ENCODE measurements at places on chromosomes 6 and 20.

DNA sequence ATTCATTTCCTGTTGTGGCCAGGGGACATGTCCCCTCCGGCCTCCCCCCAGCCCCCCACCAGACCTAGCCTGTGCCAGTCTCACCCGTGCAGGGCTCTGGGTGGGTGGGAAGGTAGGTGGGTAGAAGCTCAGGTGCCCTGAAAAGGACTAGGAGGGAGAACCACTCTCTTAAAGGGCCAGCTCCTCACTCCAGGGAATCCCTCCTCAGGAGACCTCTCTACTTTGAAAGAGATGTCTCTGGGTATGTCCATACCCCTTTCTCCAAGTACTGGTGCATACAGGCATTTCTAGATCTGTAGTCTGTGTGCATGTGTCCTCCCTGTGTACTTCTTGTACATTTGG is 60.8 kb upstream of the EPB41L1 start:
- no peaks in the 10 kb centered on the region for H3K27me3 ChIP-seq
- no peaks in the 10 kb centered on the region for H3K36me3 ChIP-seq
- DNase-seq: no peak
- peak overlapping the region; percentile 87 for H3K4me3 ChIP-seq
- H3K27ac ChIP-seq: peak overlapping the region; percentile 73

DNA sequence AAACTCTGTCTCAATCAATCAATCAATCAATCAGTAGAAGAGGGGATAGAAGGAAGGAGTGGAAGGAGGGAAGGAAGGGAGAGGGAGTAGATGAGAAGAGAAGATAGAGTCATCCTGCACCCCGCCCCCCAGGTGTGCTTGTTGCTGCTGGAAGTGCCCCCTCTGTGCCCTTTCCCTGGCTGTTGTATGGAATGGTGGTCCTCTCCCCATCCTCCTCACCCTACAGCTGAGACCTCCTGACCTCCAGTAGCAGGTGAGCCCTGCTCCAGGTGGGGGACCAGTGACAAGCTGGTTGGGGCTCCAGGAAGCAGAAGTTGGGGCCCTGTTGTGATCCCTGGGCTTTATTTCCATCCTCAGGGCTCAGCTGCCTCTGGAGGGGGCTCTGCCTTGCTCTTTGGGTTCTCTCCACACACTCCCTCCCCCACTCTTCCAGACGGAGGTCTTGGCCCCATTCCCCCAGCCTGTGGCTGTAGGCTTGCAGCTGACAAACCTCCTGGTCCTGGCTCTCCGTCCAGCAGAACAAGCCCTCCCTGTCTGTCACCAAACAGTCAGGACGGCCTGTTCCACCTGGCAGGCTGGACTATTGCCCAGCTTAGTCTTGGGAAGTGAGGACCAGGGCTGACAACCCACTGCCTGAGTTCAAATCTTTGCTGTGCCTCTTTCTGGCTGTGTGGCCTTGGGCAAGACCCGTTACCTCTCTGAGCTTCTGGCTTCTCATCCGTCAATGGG is 26.0 kb upstream of the SCRT2 start:
- H3K27me3 ChIP-seq: no peaks in the 10 kb centered on the region
- H3K4me3 ChIP-seq: no peak overlapping the region
- H3K36me3 ChIP-seq: no peaks in the 10 kb centered on the region
- DNase-seq: no peak

DNA sequence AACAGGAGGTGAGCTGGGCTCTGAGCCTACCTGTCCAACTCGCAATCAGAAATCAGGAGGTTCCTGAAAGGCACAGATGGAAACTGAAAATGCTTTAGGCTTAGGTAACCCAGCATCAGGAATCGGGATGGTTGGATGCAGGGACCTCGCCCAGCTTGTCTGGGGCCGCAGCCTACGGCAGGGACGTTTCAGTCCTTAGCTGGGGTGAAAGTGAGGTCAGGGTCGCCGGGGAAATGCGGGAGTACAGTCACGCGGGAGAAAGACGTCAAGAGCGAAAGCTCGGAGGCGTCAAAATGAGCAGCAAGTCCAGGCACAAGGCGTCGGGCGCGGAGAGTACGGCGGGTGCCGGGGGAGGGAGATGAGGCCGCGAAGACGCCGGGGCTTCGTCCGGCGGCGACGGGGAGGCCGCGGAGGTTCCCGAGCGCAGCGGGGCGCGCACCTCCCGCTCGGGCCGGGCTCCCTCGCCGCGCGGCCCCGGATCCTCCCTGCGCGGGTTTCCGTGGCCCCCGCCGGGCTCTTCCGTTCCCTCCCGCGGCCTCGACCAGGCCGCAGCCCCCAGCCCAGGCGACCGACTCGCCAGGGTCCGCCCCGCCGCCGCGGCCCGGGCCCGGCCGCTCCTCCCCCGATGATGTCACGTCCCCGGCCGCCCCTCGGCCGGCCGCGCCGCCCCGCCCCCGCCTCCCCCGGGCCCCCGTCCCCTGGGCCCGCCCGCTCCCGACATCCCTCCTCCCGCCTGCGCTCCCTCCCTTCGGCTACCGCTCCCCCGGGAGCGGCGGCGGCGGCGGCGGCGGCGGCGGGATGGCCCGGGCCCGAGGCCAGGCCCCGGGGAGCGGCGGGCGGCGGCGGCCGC is at the start of gene EBF4:
Gene EBF4 (plus strand): TSS at position 745 of the 850 bp plus-strand sequence. CDS start 866 bp downstream, outside the sequence.
- H3K4me1 ChIP-seq: peaks cover 3% of the 10 kb centered on the region
- no peaks in the 10 kb centered on the region for H3K36me3 ChIP-seq
- H3K4me3 ChIP-seq: peak within 1 kb of the TSS; percentile 83

DNA sequence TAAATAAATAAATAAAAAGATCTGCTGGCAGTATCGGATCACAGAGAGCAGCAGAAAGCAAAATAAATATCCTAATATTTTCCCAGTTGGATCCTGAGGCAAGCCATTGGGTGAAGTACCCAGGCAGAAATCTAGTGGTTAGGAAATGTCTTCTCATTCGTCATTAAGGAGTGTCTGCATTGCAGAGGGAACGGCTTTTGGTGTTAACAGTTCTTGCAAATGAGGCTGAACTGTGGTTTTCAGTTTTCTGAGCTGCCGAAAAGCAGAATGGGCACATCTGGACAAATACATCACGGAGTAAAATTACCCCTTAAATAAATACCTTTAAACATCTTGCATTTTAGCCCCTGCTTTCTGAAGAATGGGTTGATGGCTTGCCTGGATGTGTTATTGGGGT is 82.3 kb upstream of the MPC1 start:
- H3K27ac ChIP-seq: no peak overlapping the region
- no peak overlapping the region for H3K4me3 ChIP-seq
- peaks cover 24% of the 10 kb centered on the region for H3K4me1 ChIP-seq
- H3K27me3 ChIP-seq: no peaks in the 10 kb centered on the region
- DNase-seq: no peak
- H3K36me3 ChIP-seq: no peaks in the 10 kb centered on the region

DNA sequence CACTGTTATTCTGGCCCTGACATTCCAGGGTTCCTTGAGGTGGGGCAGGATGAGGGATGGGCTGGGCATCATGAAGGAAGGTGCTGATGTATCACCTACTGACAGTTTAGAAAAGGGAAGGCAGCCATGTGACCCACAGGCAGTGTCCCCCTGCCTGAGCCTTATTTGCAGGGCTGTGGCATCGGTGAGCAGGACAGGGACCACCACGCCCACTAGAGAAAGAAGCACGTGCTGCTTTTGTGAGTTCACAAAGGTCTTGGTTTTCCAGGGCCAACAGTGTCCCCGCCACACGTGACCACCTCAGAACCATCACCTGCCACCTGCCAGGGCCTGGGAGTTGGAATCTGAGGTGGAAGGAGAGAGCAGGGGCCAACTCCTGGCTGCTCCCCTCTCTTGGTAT is 43.5 kb upstream of the SCRT2 start:
- no peak overlapping the region for H3K4me3 ChIP-seq
- no peaks in the 10 kb centered on the region for H3K36me3 ChIP-seq
- no peaks in the 10 kb centered on the region for H3K27me3 ChIP-seq
- no peak overlapping the region for H3K27ac ChIP-seq

DNA sequence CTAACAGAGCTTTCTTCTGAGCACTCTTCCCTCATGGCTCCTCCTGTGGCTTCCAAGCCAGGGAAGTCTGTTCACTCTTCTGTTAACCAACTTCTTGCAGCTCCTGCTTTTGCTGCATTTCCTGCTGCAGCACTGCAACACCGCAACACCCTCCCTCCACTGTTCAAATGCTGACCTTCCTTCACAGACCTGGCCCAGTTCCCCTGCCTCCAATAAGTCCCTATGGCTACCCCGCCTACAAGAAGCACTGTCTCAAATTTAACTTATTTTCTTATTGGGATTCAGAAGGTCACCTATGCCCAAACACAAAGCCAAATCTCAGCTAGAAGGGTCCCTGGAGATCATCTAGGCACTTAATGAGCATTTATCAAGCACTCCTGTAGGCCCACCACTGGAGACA is 44.6 kb downstream of the ELMO2 start:
- H3K27ac ChIP-seq: no peak overlapping the region
- DNase-seq: no peak
- H3K27me3 ChIP-seq: no peaks in the 10 kb centered on the region
- H3K4me3 ChIP-seq: no peak overlapping the region
- H3K4me1 ChIP-seq: peaks cover 17% of the 10 kb centered on the region

DNA sequence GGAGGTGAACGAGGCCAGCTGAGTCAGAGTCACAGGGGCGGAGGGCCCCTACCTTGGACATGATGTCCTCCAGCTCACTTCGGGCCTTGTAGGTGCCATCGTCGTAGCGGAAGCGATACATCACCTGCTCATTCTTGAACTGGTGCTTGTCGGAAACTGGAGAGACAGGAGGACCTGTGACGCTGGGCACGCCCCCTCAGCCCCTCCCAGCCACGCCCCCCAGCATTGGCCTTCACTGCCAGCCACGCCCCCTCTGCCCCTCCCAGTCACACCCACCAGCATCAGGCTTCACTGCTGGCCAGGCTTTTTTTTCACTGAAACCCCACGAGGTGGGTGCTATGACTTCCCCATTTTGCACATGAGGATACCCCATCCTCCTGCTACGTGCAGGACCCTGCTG is 148.2 kb downstream of the PREX1 start:
- peaks cover 16% of the 10 kb centered on the region for H3K4me1 ChIP-seq
- no peak for DNase-seq
- no peaks in the 10 kb centered on the region for H3K27me3 ChIP-seq

GRCh38 chr20:41017448-41018042 is 11.1 kb upstream of the TOP1 start:
- no peak overlapping the region for H3K4me3 ChIP-seq
- DNase-seq: no peak
- no peaks in the 10 kb centered on the region for H3K36me3 ChIP-seq
- H3K4me1 ChIP-seq: peaks cover 6% of the 10 kb centered on the region
- H3K27ac ChIP-seq: no peak overlapping the region

- no peak for DNase-seq
- no peak overlapping the region for H3K4me3 ChIP-seq
- peaks cover 61% of the 10 kb centered on the region for H3K4me1 ChIP-seq
- H3K27me3 ChIP-seq: no peaks in the 10 kb centered on the region
- no peaks in the 10 kb centered on the region for H3K36me3 ChIP-seq
- peak overlapping the region; percentile 84 for H3K27ac ChIP-seq
These were observed 15.7 kb downstream of the ADTRP start for GRCh38 chr6:11762794-11763459.

GRCh38 chr20:59696476-59696875 is 92.1 kb downstream of the PHACTR3 start:
- no peaks in the 10 kb centered on the region for H3K4me1 ChIP-seq
- H3K27ac ChIP-seq: no peak overlapping the region
- no peaks in the 10 kb centered on the region for H3K27me3 ChIP-seq

GRCh38 chr6:36210886-36211595 is 14.5 kb downstream of the BRPF3 start:
- H3K4me3 ChIP-seq: no peak overlapping the region
- H3K4me1 ChIP-seq: no peaks in the 10 kb centered on the region
- no peak for DNase-seq

GRCh38 chr6:166251655-166252054 is 56.5 kb downstream of the PRR18 start:
- H3K4me1 ChIP-seq: peaks cover 12% of the 10 kb centered on the region
- no peaks in the 10 kb centered on the region for H3K27me3 ChIP-seq
- DNase-seq: no peak

DNA sequence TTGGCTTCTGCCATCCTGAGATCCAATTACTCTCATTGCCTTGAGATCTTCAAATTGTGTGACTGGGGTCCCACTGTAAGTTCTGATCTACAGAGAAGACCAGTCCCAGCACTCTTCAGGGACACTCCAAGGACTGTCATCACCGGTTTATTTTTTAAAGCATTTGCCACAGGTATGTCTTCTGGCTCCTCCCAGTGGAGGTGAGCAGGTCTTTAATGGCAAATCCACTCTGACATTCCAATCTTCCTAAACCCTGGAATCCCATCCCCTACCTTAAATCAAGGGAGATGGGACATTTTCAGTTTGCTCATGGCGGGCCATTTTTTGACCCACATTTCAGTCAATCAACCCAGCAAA is 35.2 kb upstream of the IYD start:
- H3K36me3 ChIP-seq: no peaks in the 10 kb centered on the region
- H3K4me1 ChIP-seq: no peaks in the 10 kb centered on the region
- no peak overlapping the region for H3K27ac ChIP-seq
- no peak for DNase-seq
- no peaks in the 10 kb centered on the region for H3K27me3 ChIP-seq

GRCh38 chr6:4727671-4728435 is 48.4 kb upstream of the CDYL start:
- no peaks in the 10 kb centered on the region for H3K36me3 ChIP-seq
- no peaks in the 10 kb centered on the region for H3K27me3 ChIP-seq
- H3K27ac ChIP-seq: no peak overlapping the region
- DNase-seq: no peak

- DNase-seq: no peak
- peak overlapping the region; percentile 58 for H3K27ac ChIP-seq
- H3K36me3 ChIP-seq: no peaks in the 10 kb centered on the region
- H3K4me1 ChIP-seq: peaks cover 3% of the 10 kb centered on the region
These were observed 828 bp downstream of the ADGRB3 start for GRCh38 chr6:68635706-68636513.

DNA sequence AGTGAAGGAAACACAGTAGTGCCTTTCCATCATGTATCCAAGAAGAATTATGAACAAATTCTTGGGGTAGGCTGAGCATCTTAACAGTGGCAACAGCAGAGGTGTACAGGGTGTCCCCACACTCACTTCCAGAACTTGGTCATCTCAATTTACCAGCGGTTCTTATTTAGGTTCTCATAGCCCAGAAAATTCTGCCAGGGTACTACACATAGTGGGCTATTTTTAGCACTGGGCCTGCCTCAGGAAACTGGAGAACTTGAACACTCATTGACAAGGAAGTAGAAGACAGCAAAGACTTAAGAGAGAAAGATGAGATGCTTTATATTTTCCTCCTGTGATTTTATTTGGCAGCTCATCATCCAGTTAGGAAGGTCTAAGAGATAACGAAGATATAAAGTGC is 71.8 kb upstream of the PHIP start:
- H3K27me3 ChIP-seq: no peaks in the 10 kb centered on the region
- no peak for DNase-seq
- H3K36me3 ChIP-seq: no peaks in the 10 kb centered on the region
- no peaks in the 10 kb centered on the region for H3K4me1 ChIP-seq
- no peak overlapping the region for H3K4me3 ChIP-seq

GRCh38 chr6:88266126-88266525 is 100.0 kb upstream of the CNR1 start:
- no peaks in the 10 kb centered on the region for H3K4me1 ChIP-seq
- no peak overlapping the region for H3K27ac ChIP-seq
- H3K36me3 ChIP-seq: no peaks in the 10 kb centered on the region
- no peak for DNase-seq
- no peaks in the 10 kb centered on the region for H3K27me3 ChIP-seq

Data from thoracic aorta (tissue), 2 donors.